Motor neuron (in vitro differentiated cells): ENCODE measurements at places on chromosomes 2 and 18.

DNA sequence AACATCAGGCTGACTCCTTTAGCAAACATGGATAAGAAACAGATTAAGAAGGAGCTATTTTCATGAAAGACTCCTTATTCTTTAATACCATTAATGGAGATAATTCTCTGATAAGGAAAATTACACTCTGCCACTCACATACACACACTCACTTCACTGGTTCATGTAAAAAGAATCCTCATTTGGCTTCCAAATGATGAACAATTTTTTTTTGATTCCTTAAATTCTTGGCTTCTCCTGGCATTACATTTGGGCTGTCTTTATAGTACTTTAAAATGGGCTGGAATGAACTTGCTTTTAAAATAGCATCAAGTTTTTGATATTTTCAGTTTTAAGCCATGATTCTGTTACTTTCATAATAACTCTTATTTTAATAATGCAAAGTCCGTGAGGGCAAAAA lies 328.6 kb downstream of the SLC8A1 start:
- no peak for ATAC-seq

DNA sequence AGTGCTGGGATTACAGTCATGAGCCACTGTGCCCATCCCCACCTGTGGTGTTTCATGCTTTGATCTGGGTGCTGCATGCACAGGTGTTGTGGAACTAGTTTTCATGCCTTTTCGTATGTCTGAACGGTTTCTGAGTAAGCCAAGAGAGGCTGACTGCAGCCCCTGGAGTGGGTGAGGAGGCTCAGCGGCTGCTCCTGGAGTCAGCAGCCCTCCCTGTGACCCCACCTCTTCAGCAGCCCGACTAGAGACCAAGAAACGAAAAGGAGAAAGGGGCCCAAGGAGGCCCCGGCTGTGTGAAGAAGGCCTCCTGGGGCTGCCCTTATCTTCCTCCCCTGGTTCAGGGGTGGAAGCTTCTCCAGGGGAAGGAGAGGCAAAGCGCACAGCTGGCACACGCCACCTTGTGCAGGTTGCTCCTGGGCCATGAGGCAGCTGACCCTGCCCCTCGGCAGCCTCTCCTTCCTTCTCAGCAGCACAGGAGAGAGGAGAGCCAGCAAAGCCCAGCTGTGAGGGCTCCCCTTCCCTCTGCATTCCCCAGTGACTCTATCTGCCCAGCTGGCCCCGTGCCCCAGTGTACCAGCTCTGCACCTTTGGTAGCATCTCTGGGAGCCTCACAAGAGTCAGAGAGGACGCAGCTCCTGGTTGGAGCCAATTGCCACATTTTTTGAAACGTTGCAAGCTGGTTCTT lies 182.5 kb upstream of the HS6ST1 start:
- no peak for ATAC-seq

DNA sequence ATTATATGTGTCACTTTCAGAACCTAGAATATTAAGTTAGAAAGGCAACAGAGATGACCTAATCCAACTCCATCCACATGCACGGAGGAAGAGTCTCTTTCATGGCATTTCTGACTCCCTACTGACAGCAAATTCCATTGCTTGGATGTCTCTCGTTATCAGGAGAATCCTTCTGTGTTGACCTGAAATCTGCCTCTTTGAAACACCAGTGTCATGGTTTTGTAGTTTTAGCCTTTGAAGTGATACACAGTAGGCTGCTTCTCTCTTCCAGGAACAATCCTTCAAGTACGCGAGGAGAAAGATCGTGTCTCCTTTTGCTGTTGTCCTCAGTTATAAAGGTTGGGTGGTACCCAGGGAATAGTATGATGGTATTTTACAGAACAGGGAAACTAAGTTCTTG lies 201.9 kb upstream of the RASGRP3 start:
- no peak for ATAC-seq

DNA sequence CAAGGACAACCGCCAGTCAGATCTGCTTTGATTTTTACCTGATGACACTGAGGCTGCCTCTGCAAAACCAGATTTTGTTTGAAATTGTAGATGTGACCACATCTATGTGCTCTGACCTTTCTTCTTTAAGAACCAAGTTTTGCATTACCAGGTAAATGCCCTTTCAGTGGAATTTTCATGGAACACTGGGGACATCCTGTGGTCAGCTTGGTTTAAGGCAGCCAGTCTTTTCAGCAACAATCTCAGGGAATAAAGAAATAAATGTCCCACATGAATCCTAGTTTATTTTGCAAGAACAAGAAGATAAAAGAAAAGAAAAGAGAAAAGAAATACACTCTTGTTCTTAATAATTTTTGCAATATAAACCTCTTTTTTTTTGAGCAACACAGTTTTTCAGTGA lies 90.6 kb downstream of the POU3F3 start:
- no peak for ATAC-seq

GRCh38 chr18:74226156-74226555 lies 65.6 kb downstream of the CYB5A start:
- no peak for ATAC-seq

GRCh38 chr18:45379903-45380302 lies 235.4 kb upstream of the SLC14A2 start:
- ATAC-seq, result no peak

DNA sequence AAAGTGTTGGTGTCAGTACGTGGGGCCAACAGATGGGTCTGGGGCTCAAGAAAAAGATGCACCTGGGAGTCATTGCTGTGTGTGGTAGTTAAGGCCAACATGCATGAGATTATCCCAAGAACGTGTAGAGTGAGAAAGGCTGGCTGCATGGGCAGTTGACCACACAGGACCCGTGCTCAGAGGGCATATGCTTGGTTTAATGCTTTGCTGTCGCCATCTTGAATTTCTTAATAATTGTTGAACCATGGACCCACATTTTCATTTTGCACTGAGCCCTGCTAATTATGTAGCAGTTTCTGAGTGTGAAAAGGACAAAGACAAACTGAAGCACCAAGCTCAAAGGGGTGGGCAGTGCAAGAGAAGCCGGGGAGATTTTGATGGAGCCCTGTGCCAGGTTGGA lies 148.1 kb downstream of the CYP26B1 start:
- ATAC-seq, result no peak

- no peak for ATAC-seq
These were observed 7.6 kb downstream of the FN1 start for GRCh38 chr2:215428060-215428910.

GRCh38 chr18:62877411-62878221 lies 162.3 kb downstream of the PHLPP1 start:
- peak; percentile 32 for ATAC-seq

DNA sequence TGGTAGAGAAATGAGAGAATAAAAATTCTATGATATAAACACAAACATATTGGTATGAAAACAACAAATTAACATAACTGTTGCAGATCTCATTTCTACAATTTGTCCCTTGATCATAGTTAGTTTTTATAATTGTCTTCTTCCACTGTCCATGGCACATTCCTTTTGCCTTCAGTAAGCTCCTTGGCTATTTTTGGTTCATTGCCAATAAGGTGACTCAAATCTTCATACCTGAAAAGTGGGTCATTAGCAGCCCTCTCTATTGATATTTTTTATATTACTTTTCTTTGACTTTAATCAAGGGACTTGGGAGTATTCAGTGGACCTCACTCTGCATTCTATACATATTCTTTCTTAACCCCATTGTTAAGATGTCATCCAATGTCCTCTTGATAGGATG lies 552.9 kb downstream of the TDRD15 start:
- no peak for ATAC-seq

GRCh38 chr2:151459358-151459757 lies 49.7 kb downstream of the RIF1 start:
- ATAC-seq, result no peak

- no peak for ATAC-seq
These were observed 593.1 kb upstream of the LRRTM4 start for GRCh38 chr2:78115291-78115690.

- ATAC-seq, result no peak
These were observed 53.5 kb upstream of the NDUFV2 start for GRCh38 chr18:9048808-9049494.

DNA sequence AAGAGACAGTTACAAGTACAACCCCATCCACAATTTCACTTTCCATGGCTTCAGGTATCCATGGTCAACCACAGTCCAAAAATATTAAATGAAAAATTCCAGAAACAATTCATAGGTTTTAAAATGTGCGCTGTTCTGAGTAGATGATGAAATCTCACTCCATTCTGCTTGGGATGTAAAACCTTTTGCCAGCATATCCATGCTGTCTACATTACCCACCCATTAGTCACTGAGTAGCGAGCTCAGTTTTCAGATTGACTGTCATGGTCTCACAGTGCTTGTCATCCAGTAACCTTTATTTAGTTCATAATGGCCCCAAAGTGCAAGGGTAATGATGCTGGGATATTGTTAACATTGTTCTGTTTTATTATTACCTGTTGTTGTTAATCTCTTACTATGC lies 40.5 kb downstream of the SMAD4 start:
- ATAC-seq, result peak; percentile 93

- no peak for ATAC-seq
These were observed 27.4 kb downstream of the ADAM17 start for GRCh38 chr2:9527995-9528787.

GRCh38 chr2:216478151-216478550 lies 20.5 kb upstream of the RPL37A start:
- ATAC-seq, result peak; percentile 92

- peak; percentile 75 for ATAC-seq
These were observed 97.3 kb upstream of the CREB1 start for GRCh38 chr2:207432453-207432852.
